Effector memory CD4-positive, alpha-beta T cell (primary cell): ENCODE measurements at places on chromosomes 12 and 14.

DNA sequence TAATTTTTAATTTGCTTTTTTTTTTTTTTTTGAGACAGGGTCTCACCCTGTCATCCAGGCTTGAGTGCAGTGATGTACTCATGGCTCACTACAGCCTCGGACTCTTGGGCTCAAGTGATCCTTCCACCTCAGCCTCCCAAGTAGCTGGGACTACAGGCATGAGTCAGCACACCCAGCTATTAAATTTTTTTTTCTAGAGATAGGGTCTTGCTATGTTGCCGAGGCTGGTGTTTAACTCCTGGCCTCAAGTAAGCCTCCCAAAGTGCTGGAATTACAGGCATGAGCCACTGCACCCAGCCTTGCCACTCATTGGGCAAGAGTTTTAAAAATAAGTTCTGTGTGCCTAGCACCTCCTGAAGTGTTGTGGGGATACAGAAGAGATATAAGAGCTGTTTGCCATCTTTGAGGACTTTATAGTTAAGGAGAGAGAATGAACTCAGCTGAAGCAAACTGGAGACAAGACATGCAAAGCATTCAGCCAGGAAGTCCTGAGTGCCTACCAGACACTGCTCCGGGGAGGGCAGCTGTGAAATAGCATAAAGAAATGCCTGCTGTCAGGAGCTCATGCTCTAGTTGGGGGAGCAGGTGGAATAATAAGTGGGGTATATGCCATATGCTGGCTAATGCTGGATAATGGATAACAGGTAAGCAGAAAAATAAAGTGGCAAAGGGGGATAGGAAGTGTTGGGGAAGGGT lies 15.0 kb upstream of the EMP1 start:
- no peak for DNase-seq

- DNase-seq = no peak
These were observed 128.9 kb downstream of the NUBPL start for GRCh38 chr14:31690056-31690455.

GRCh38 chr14:31263485-31264133 lies 56.0 kb upstream of the HECTD1 start:
- DNase-seq = no peak

DNA sequence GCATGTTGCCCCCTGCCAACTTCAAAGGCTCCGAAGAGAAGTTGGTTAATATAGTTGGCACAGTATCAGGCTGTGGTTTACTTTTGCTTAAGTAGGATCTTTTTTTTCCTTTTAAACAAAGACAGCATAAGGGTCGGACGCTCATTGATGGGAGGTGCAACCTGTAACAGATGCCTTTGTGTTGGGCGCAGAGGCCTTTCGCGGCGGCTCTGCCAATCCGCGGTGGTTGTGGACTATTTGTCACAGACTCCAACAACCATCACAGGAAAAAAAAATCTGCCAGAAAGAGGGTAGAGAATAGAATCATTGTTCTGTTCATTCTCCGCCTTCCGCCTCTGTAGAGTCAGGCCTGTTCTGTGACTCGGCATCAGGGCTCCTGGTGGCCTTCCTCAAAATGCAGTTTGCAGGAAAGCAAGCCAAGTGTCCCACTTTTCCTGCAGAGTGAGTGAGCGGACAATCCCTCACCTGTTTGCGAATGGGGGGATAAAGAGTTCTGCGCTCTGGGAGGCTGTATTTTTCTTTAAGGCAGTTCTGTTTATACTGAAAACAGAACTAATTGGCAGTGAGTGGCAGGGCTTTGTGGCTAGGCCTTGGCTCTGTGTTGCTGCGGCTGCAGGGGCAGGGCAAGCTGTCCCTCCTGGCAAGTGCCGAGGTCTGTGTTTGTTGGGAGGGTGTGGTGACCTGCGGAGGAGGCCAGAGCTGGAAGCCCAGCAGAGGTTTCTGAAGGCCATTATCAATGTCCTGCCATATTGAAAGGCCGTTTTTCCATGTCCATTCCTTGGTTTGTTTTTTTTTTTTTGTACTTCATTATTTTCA lies 83.0 kb upstream of the PIWIL1 start:
- DNase-seq = no peak

- no peak for DNase-seq
These were observed 83.7 kb upstream of the PCNX4 start for GRCh38 chr14:60008042-60008441.

DNA sequence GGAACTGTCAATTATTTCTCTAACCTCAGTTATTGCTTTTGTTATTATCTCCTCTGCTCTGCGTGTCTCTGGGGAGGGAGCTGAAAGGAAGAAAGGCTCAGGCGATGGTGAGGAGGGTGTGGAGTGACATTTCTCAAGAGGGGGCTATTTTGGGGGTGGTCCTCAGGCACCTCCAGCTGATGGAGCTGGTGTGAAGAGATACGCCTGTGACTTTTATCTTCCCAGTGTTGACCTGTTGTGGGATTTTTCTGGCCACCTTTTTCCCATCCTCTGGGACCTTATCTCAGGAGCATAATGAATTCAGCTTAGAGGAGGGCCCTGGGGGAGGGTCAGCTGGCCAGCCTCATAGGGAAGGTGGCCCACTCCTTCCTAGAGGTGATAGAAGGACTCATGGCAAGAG lies 26.4 kb downstream of the KCNA5 start:
- no peak for DNase-seq

DNA sequence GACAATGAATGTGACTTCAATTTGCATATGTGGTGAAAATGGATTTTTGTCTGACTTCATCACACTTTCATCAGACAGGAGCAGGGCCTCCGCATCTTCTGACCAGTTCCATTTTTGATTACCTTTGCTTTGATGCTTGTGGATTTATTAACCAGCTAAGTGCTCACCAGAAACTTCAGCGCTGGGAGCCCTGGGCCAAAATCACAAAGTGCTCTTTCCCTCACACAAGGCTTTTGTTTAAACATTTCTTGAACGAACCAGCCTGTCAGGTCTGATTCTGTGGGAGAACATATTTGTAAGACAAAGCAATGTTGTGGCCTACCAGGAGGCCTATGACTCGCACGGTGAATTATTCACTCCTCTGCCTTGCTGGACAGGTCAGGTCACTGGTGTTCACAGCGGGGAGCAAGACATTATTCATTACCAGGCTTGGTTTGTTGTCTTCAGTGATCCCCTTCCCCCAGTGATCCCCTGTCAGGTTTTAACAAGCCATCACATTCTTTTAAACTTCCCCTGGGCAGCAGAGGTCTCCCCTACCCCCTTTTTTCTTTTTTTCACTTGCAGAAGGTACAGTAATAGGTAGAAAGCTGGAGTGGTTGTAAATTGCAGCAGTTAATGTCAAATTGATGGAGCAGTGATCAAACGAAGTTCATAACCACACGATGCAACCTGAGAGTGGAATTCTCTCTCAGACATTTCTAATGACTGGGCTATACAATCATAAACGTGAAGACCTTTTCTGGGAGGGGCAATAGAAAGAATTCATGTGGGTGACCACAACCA lies 167.5 kb upstream of the PRICKLE1 start:
- DNase-seq = no peak

DNA sequence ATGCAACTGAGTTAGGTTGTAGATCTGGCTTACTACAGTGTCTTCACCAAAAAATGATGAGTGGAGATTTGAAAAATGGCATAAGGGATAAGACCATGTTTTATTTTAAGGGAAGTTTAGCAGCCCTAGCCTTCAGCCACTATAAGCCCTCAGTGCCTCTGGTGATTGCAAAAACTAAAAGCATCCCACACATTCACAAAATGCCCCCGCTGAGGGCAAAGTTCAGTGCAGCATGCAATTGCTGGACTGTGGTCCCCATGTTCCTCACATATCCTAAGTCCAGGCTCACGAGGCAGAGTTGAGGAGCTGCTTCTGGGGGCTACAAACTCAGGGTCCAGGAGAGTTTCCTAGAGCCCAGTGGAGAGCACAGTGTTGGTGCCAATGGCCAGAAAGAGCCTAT lies 29.6 kb upstream of the NCOR2 start:
- no peak for DNase-seq

GRCh38 chr12:70719071-70719470 lies 81.8 kb upstream of the PTPRB start:
- DNase-seq = no peak

- no peak for DNase-seq
These were observed 50.2 kb upstream of the OTX2 start for GRCh38 chr14:56860441-56860840.

DNA sequence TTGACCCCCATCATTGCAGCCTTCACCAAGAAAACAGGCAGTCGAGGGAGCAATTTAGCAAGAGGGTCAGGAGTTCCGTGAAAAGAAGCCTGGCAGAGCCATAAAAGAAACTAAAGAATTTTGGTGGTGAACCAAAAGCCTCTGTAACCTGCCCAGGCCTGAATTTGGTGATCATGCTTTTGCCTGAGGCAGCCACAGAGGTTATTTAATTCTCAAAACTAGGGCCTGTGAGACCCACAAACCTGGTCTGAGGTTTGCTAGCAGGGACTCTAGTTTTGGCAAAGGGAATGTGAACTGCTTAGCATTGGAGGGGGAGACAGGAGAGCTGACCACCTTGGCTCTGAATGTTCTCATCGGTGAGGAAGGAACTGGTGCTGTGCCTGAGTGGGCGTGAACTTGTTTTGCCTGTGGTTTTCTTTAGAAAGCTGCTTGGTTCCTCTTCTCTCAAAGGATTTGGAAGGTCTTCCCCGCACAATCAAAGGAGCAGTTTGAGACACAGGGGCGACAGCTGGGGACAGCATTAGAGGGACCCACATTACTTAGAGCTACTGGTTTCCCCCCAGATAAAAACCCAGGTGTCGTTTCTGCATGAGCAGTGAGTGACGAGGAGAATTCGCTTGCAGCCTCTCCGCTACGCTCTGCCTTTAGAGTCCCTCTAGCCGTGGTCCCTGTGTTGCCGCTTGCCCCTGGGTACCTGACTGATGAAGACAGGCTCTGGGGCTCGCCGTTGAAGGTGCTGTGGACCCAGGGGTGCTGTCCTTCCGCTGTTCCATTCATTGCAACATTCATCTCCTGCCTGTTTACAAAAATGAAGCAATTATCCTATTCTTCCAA lies 12.6 kb upstream of the WNT5B start:
- DNase-seq = no peak

- no peak for DNase-seq
These were observed 17.4 kb downstream of the PYGL start for GRCh38 chr14:50926851-50927386.

GRCh38 chr12:92393504-92393903 lies 247.9 kb upstream of the BTG1 start:
- no peak for DNase-seq

DNA sequence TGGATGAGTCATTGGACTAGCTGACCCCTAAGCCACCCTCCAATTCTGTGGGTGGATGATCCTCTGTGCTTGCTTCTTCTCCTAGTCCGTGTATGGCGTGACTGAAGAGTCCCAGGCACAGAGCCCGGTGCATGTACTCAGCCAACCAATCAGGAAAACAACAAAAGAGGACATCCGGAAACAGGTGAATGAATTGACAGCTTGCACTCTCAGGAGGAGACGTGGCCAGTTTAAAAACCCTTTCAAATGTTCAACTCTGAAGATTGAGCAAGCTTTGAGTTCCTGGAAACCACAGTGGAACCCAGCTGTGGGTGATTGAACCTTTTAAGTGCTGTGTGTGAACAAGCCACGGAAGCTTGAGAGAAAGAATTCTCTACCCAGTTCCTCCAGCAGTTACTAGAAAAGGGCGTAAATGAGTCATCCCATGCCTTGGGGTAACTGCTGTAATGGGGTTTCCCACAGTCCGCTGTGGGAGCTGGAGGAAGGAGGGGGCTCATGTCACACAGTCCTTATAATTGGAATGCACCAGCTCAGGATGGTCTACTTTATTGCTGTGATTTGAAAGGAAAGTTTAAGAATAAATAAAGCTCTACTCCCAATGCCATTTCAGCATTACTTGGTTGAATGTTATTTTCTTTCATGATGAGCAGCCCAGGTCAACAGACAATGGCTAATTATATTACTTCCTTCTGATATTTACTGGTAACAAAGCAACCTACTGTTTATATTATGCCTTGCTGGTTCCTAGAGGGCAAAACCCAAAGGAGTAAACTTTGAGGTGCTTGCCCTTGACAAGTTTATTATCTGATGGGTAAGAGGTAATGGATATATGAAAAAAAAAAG lies 417.0 kb downstream of the DPF3 start:
- peak; percentile 20 for DNase-seq

- no peak for DNase-seq
These were observed 407.5 kb downstream of the PCNX1 start for GRCh38 chr14:71314717-71315116.

GRCh38 chr12:68331500-68331868 lies 678 bp downstream of the MDM1 start:
- DNase-seq = no peak

DNA sequence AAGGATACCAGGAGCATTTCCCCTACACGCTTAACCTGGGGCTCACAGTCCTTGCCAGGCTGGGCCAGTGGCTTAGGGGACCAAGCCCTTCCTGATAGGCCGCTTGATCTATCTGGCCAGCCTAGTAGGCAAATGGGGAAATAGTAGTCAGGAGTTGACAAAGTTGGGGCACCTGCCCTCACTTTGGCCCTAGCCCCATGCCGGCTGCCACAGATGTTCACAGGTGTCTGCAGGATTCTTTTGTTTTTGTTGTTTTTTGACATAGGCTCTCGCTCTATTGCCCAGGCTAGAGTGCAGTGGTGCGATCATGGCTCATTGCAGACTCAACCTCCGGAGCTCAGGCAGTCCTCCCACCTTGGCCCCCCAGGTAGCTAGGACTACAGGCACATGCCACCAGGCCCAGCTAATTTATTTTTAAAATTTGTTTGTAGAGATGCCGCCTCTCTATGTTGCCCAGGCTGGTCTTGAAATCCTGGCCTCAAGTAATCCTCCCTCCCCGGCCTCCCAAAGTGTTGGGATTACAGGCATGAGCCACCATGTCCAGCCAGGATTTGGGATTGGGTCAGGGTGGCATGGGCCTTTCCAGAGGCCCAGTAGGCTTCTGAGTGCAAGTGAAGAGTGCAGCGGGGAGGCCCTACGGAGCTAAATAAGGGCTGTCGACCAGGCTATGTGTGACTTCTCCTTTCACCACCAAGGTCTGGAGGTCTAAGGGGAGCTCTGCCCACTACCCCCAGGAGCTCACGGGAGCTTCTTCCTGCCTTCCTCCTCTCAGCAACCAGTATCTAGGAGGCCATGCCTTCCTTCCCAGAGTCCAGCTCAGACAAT lies 15.5 kb upstream of the HDAC7 start:
- DNase-seq = no peak

DNA sequence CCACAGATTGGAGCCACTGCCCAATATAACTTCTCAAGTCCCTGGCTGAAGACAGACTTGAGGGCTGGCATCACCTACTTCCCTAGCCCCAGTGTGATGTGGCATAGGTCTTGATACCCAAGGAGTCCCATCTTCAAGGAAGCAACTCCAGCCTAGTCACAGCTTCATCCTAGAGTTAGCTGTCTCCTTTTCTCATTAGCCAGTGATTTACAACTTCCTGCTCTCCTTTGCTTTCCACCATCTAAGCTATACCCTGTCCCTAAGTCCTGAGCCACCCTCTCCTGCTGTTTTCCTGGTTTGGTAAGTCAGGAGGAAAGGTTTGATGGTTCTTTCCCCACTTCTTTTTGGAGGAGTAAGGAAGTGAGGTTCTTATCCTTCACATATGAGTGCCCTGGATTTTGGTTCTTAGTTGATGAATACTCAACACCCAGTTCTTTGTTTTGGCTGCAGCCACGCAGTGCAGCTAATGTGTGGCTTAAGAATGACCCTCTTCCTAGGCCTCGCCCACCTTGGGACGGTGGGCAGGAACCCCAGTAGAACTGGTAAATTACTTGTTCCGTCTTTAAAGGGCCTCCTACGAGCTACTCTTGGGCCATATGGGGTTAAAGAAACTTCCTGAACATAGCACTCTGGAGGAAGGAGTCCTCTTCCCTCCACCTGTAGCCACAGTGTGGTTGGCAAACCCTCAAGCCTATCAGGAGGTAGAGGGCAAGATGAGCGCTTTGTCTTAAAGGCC lies 3.9 kb upstream of the GPX2 start:
- no peak for DNase-seq
